Smooth muscle cell of trachea (primary cell): ENCODE measurements at places on chromosomes 4 and X. TPM values are rescaled to one million over a fixed set of nuclear protein-coding genes. Genes with fewer than 3 reads are reported as not detected.

The MAMLD1 gene
- total RNA-seq = 1.3 TPM in 2 replicates

The PKD2 gene
- total RNA-seq = 56.4 and 66.6 TPM in 2 replicates

The WNK3 gene
- 0.15 and 0.17 TPM in 2 replicates for total RNA-seq

The YTHDC1 gene
- 35.2 and 37.8 TPM in 2 replicates for total RNA-seq

The REPS2 gene
- 0.73 and 0.99 TPM in 2 replicates for total RNA-seq

The CYSLTR1 gene
- 0.29 and 0.33 TPM in 2 replicates for total RNA-seq

The MAGEA11 gene
- total RNA-seq = under 0.01 TPM in 1 of 2 replicates, not detected in the other

The CAPN6 gene
- 0.15 TPM in 1 of 2 replicates, not detected in the other for total RNA-seq

The PRRG1 gene
- total RNA-seq = 13.1 and 14.1 TPM in 2 replicates

The PPP2R2C gene
- total RNA-seq = 0.15 and 0.17 TPM in 2 replicates

The VCX2 gene
- total RNA-seq = not detected in 2 replicates

The IRAK1 gene
- 52.8 and 87.7 TPM in 2 replicates for total RNA-seq

The NWD2 gene
- not detected in 2 replicates for total RNA-seq

The GPR34 gene
- not detected in 2 replicates for total RNA-seq

The CCSER1 gene
- total RNA-seq = not detected in 2 replicates

The RTL3 gene
- total RNA-seq = under 0.01 and 0.29 TPM in 2 replicates

The NALF2 gene
- not detected in 2 replicates for total RNA-seq

The GYPE gene
- 1.0 and 1.2 TPM in 2 replicates for total RNA-seq

The PLAC8 gene
- 0.29 TPM in 1 of 2 replicates, not detected in the other for total RNA-seq

The HOPX gene
- 2.8 and 12.9 TPM in 2 replicates for total RNA-seq

The CTAG2 gene
- not detected in 2 replicates for total RNA-seq

The CDKL2 gene
- total RNA-seq = 1.3 and 2.5 TPM in 2 replicates

The RBMXL3 gene
- not detected in 2 replicates for total RNA-seq

The ERAS gene
- not detected in 2 replicates for total RNA-seq

The TGIF2LX gene
- total RNA-seq = not detected in 2 replicates

The SPACA5 gene
- not detected in 2 replicates for total RNA-seq

The TRO gene
- total RNA-seq = 22.1 and 27.8 TPM in 2 replicates

The XAGE1B gene
- not detected in 2 replicates for total RNA-seq

The CYLC1 gene
- not detected in 2 replicates for total RNA-seq

The CT45A10 gene
- not detected in 2 replicates for total RNA-seq

The PPP4R3C gene
- total RNA-seq = not detected in 2 replicates

The TEX13D gene
- total RNA-seq = not detected in 2 replicates

The SRPX gene
- total RNA-seq = 291 and 389 TPM in 2 replicates

The PPEF2 gene
- not detected in 2 replicates for total RNA-seq

The MAD2L1 gene
- total RNA-seq = 4.0 and 26.3 TPM in 2 replicates

The ASIC5 gene
- not detected in 2 replicates for total RNA-seq

The FANCB gene
- total RNA-seq = 4.0 and 6.1 TPM in 2 replicates

The C4orf50 gene
- total RNA-seq = under 0.01 TPM in 1 of 2 replicates, not detected in the other

The GSX2 gene
- total RNA-seq = not detected in 2 replicates

The CSN1S1 gene
- total RNA-seq = not detected in 2 replicates

The STOX2 gene
- total RNA-seq = 0.73 and 2.8 TPM in 2 replicates

The EFHC2 gene
- 0.29 and 1.2 TPM in 2 replicates for total RNA-seq
